ENCODE measurements at places on chromosomes 12 and 14.

- DNase-seq = no peak
Observed at GRCh38 chr14:51081209-51081608, 13.7 kb downstream of the TRIM9 start.

GRCh38 chr12:123621619-123622530 is 11.6 kb downstream of the EIF2B1 start:
- no peak for DNase-seq

- no peak for DNase-seq
Observed at GRCh38 chr14:101917413-101918017, 46.9 kb upstream of the DYNC1H1 start.

GRCh38 chr12:52056801-52057637 is 5.8 kb downstream of the NR4A1 start:
- DNase-seq = no peak

DNA sequence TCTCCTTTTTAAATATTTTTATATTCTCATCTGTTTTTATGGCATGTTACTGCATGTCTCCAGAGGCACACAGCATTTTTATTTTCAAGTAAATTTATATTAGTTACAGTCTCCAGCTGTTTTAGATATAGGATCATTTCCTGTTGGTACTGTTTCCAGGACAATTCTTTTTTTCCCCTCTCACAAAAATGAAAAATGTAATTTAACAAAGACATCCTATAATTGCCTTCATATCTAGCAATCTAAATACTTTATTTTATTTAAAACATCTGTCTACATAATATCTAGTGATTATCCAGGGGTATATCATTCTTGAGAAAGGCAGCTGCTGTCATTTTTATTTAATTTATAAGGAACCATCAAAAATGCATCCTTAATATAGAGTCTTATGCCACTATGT is 272.4 kb upstream of the NPAS3 start:
- no peak for DNase-seq

GRCh38 chr12:75437564-75437963 is 43.0 kb upstream of the GLIPR1 start:
- DNase-seq = no peak

DNA sequence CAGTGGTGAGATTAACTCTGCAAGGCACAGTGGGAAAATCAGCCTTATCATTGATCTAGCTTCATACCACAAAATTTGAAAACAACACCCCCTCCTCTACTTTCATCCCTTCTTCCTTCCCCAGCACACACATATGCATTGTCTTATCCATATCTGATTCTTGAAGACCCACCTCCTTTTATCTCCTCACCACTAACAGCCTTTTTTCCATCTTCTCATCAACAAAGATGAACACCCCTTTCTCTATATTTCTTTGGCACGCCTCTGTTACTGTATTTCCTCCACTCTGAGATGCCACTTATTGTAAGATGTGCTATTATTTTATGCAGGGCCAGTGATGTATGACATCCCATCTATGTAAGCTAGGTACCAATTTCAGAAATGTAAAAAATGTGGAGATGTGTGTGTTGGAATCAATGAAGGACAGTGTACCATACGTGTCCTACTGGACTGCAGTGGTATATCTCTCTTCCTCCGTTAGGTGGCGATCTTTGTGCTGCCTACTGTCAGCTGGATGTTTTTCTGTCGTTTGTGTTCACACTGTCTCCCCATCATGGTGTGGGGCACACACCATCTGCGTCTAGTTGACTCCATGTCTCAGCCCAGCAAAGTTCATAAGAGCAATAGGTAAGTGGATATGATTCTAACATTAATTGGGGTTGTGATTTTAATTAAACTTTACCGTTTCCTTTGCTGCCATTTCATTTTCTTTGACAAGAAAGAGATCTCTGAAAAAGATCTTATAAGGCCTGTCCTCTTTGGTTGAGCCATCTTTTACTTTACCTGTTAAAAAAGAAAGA is 24.0 kb downstream of the CCDC38 start:
- DNase-seq = peak; percentile 50

Measured in stimulated activated CD4-positive, alpha-beta T cell treated with anti-CD3 and anti-CD28 coated beads, Interleukin-12 subunit alpha, Interleukin-12 subunit beta, amount 100 ng/mL, for 48 hours (primary cell).